ENCODE measurements at places on chromosomes 7 and 10.
A peak's percentile ranks its signal among the peaks of the same experiment; 100 is the strongest.

DNA sequence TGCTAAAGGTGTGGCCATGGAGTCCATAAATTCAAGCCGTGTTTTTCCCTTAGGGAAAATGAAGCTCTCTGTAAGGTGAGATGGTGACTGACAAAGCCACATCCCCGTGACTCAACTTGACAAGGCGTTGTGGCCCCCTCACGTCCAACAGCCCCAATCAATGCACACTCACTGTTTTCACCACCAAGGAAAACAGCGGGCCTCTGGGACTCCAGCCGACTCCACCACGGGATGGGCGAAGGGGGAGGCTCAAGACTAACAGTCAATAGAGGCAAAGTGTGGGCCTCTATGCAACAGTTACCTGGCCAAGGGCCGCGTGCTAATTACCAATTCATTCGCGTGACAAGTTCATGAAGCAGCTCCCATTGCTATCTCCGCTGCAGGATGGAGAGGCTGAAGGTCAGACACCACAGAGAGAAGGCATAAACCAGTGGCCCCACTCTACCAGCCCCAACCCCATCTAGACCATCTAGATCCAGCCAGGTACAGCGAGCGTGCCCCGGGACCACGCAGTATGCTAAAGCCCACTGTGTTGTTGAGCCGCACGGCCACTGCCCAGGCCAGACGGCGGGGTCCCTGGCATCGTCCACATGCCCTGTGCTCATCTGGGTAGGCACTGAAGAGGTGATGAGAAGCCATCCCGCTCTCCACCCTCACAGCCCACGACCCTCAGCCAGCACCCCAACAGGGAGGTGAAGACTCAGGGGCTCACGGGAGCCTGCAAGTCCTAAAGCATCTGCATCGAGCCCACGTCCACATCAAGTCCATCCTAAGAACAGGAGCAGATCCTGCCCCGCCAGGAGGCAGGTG lies 76.1 kb downstream of the PROSER2 start:
- DNase-seq = no peak

DNA sequence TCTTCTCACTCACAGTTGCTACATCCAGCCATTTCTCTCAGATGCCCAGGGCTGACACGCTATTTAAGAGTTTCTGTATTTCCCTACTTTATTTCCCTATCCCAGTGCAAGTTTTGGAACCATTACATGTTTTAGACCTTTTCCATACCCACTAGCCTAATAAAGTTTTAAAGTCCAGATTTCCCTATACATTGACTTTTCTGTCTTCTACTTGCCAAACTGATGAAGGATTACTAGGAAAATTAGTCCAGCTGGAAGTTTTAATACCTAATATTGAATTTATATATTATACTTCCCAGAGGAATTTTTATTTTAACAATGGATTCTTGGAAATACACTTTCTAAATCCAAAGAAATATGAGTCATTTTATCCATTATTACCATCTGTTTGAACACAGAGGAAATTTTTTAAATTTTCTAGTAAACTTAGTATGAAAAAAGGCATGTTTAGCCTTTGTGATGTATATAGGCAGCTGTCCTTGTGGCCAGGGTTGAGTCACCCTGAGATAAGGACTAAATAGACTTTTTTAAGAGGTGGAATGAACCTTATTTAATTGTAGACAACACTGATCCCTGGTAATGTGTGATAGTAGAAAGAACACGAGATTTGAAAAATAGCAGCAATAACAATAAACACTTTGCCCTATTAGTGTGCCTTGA lies 205.0 kb downstream of the TFEC start:
- no peak for DNase-seq

DNA sequence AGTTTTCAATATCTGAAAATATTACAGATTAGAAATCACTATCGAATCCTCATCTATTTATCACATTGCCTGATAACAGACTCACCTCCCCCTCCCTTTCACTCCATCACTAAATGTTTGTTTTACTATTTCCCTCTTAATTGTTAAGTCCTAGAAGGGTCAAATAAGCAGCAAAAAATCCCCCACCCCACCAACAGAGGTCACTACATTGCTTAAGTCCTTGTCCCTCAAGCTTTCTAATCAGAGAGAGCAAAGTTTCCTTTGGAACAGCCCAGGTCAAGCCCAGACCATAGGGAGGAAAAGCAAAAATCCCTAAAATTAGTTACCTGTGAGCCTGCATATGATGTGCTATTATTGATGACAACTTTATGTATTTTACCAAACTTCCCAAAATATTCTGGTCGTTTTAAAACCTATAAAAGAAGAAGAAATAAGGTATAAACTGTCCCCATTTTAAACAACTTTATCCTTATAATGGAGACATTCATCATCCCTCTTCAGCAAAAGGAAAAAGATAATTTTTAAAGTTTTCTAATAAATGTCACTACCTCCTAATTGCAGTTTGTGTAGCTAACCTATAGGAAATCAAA lies 95.0 kb downstream of the CNOT4 start:
- peak; percentile 25 for DNase-seq

DNA sequence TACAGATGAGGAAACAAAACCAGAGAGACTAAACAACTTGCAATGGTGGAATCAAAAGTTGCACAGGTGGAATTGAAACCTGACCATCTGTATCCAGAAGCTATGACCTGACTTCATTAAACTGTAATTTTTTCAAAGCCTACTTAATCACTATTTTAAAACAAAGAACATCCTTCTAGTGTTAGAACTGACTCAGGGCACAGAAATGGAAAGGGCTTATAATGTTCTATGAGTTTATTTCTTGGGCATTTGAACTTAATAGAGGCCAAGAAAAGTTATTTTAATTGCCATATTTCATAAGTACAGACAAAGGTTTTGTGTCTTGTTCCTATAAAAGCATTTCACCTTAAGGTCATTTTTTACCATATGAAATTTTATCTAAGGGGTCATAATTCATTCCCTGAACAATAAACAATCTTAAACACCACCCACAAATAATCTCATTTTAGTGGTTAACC lies 8.8 kb downstream of the ITGB1 start:
- DNase-seq = no peak

GRCh38 chr10:63120554-63120953 lies 12.6 kb upstream of the NRBF2 start:
- DNase-seq = peak; percentile 80

DNA sequence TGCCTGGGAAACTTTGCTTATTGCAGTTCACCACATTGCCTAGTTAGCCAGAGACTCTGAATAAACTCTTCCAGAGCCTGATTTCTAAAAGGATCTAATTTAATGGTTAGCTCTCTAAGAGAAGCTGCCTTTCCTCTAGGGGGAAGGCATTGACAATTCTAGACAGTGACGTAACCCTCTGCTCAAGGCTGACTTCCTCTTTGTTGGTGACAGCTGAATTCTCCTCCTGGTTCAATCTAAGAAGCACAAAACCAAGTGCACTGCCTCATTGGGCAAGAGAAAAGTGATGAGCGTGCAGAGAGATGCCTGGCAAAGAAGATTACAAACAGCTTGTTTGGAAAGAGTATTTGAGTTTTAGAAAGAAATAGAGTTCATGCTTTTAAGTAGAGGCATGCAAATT lies 102.7 kb downstream of the MACC1 start:
- DNase-seq = peak; percentile 20

GRCh38 chr10:112926906-112927688 lies 22.9 kb upstream of the TCF7L2 start:
- DNase-seq = no peak

DNA sequence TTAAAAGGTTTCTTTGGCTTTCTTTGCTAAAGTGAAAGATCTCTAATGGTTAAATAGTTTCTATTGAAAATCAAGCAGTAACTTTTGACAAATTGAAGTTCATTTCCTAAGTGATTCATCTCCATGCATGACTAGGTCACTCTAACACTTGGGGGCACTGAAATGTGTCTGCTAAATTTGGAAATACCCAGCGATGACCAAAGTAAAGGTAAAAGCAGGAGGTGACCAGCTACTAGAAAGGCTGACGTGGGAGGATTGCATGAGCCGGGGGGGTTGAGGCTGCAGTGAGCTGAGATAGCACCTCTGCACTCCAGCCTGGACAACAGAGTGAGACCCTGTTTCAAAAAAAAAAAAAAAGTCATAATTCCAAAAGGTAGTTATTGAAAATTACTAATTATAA lies 111.8 kb upstream of the GPR141 start:
- no peak for DNase-seq

- DNase-seq = no peak
These were observed 365.1 kb downstream of the BBS9 start for GRCh38 chr7:33494474-33494873.

- no peak for DNase-seq
These were observed 4.9 kb downstream of the COL17A1 start for GRCh38 chr10:104080762-104081161.

GRCh38 chr7:2873146-2873545 lies 29.0 kb upstream of the GNA12 start:
- DNase-seq = no peak

DNA sequence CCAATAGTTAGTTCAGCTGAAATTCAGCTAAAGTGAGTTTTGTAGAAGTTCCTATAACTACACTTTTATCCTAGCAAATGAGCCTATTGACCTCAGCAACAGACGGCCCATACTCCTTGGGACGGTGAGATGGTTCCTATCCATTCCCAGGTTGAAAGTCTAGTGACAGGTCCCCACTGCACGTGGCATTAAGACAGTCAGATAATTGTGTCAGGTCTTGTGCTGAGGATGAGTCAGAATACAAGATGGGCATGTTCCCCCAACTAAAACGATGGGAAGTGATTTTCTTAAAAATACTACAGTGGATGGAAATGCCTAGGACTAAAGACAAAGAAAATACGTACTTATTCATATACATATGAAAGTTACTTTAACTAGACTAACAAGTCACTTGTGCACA lies 2.1 kb downstream of the CAV1 start:
- no peak for DNase-seq

GRCh38 chr7:43077732-43078391 lies 34.6 kb upstream of the HECW1 start:
- no peak for DNase-seq

DNA sequence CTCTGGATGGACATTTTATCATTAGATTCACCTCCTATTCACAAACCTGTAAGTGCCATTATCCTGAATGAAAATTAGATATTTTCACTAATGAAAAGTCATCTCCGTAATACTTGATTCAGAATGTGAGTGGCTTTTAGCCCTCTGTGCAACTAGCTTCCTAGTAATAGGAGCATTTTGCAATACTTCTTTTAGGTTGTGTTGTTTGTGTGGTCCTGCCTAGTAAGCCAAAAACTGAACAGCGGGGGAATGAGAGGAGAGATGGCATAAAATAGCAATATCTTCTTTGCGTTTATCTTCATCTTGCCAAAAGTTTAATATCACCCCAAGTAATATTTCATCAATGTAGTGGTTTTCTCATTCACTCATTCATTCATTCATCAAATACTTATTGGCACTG lies 507.5 kb upstream of the CELF2 start:
- DNase-seq = no peak

GRCh38 chr7:39745320-39745719 lies 121.9 kb downstream of the RALA start:
- no peak for DNase-seq

GRCh38 chr7:47924266-47924665 lies 24.0 kb downstream of the PKD1L1 start:
- no peak for DNase-seq
